ENCODE measurements at places on chromosomes 2 and 18.
A peak's percentile ranks its signal among the peaks of the same experiment; 100 is the strongest.

DNA sequence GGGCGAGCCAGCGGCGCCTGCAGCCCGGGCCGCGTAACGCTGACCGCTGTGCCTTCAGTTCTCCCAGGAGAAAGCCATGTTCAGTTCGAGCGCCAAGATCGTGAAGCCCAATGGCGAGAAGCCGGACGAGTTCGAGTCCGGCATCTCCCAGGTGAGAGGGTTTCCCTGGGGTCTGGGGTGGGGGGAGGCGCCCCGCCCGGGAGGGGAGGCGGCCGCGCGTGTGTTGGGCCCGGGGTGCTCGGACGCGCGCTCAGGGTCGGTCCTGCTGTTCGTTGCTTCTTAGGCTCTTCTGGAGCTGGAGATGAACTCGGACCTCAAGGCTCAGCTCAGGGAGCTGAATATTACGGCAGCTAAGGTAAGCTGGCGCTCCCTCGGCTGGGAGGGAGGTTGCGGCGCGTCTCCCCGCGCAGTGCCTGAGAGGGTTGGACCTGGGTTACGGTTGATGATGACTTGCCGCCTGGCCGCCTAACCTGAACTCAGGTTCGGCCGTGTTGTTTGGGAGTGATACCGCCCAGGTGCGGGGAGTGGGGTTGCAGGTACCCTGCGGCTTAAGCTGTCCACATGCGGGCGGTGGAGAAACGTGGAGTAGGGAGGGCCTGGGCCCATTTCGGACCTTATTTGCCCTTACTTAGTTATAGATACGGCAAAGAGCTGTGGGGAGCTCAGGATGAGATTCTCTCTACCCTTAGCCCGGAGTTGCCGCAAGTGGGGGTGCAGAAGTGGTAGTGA is 638 bp downstream of the RPS7 start:
- peak; percentile 39 for DNase-seq

DNA sequence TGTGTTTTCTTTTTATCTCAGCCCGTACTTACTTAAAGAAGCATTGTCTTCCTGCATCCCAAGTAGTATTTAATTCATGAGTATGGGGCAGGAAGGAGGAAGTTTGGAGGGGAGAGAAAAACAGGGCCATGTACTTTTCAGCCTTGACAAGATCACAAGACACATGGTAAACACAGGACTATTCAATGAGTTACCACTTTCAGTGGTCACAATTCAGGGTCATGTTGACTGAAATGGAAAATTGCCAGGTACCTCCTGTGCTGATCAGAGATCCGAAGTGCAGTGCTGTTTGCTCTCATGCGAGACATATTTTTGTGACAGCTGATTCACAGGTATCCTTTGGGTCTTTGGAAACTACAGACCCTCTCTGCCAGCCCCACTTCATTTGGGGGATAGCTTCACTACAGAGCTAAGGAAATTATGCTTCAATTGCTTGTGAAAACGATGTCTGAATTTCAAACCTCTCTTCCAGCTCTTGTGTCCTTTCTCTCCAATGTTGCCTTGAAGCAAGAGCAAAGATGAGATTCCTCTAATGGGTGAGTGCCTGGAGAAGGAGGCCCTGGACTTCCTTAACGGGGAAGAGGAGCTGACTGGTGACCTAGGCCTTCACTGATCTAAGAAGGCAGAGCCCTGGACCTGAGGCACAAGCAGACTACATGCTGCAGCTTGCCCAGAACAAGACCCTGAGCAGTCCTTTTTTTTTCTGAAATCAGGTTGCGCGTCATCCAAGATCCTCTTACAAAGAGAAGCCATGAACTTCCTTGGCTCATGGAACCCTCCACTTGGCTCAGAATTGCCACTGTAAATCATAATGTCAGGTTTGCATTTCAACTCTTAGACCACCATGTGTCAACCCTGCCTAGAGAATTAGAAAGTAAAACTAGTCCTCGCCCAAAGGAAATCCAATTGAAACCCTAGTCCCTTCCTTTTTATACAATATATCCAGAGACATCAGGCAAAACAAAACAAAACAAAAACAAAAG is 44.1 kb downstream of the EVA1A start:
- DNase-seq = no peak

GRCh38 chr2:144452169-144452988 is 67.5 kb downstream of the ZEB2 start:
- no peak for DNase-seq

GRCh38 chr2:111118981-111119821 is 1.5 kb upstream of the BCL2L11 start:
- peak; percentile 72 for DNase-seq
